ENCODE measurements at places on chromosomes 6 and 20. TPM values are rescaled to one million over a fixed set of nuclear protein-coding genes. Genes with fewer than 3 reads are reported as not detected.

Gene CST9
- total RNA-seq: not detected

Gene ENPP4
- total RNA-seq: 9.1 TPM

Gene RUNX2
- 33.7 TPM for total RNA-seq

Gene CST2
- total RNA-seq: not detected

Gene BCKDHB
- 16.0 TPM for total RNA-seq

Gene HMGN4
- 84.3 TPM for total RNA-seq

Gene RGL2
- total RNA-seq: 73.4 TPM

Gene PDYN
- total RNA-seq: not detected

DNA sequence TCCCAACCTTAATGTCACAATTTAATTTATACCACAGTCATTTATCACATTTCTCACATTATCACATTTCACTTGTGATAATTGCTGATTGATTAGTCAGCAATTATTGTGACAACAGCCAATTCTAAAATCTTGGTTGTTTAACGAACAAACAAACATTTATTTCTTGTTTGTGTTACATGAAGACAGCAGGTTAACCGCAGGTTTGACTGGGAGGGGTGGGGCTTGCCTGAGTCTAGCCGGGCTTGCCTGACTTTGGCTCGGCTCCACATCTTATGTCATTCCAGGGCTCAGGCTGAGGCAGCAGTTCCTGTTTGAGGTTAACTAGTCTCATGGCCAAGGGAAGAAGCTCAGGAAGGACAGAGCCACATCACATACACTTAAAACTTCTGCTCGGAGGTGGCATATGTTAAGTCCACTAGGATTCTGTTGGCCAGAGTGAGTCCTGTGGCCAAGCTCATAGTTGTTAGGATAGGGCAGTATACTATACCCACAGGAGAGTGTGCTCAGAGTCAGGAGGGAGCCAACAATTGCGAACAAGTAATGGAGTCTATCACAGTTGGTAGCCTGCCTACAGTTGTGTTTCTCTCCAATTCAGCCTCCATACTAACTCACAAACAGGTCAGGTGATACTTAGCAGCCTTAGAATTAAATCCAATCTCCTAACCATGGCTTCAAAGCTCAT, 90.0 kb upstream of the IFNGR1 start:
- ATAC-seq: no peak

DNA sequence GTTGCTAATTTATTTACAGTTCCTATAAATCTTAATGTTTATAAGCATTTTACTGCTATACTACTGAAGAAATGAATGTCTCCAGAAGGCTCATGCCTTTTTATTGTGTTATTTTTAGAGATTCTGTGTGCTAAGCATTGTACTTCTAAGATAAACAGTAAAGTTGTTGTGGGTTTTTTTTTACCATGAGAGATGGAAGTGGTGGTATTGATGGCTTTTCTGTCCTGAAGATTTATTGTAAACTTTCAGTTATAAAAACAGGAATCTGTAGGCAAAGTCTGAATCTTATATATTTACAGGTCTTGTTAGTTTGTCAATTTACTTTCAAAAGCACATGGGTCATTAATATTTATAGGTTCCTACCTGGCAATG, 246.9 kb downstream of the TMEM242 start:
- ATAC-seq: no peak

DNA sequence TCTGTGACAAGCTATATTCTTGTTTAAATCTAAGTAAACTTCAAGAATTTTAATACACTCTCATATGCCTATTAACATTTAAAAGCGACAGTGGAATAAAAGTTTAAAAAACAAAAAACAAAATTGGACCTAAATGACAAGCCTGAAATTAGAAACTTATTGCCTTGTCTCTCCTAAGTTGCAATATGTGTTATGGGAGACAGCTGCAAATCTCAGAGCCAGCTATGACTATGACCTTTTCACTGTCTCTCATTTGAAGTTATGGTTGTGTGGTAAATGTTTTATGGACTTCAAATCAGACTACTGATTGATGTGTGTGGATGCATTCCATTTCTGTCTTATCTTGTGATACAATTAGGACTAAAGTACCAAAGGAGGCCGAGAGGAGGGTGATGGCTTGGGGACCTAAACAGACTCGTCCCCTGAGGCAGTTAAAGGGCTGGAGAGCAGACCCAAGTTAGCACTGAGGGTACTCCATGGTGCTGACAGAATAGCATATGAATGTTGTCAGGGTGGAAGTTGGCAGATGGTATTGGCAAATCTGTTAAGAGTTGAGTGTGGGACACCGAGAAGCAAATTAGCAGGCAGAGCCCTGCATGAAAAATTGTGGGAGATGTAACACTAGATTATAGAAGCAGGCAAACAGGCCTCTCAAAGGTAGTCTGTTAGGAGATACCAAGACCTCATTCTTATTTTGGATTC, 930.1 kb upstream of the MAN1A1 start:
- ATAC-seq: no peak

DNA sequence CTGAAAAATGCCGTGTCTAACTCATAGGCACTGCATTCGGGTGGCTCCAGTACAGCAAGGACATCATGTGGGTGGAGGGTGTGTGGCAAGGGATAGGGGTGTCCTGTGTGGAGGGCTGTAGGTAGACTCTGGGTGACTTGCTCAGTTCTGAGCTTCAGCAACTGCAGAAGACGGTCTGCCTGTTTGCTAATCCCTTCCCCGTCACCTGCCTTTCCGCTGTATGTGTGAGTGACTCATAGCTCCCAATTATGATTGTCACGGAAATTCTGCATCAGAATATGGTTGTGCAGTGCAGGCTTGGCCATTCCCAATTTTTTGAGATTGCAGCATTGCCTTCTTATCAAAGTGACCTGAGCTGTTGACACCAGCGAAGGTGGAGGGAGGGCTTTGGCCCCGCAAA, 174.3 kb downstream of the CDH4 start:
- no peak for ATAC-seq

- ATAC-seq: no peak
These were observed 85.4 kb downstream of the SOX4 start for GRCh38 chr6:21678990-21679389.

DNA sequence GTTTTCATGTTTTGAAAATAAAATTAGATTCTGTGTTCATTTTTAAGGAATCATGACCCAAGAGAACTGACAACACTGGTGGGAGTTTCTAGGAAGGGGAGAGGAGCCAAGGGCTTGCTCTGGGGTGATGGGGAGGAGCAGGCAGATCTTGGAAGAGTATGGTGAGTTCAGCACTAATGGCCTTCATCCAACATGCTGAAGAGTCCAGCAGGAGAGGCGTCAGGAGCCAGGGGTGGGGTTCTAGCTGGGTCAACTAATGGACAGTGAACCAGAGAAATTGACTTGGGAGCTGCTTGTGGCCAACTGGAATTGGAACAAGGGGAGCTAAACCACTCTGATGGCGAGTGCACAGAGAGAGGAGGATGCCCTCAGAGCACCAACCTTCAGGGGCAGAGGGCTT, 107.1 kb downstream of the MRPL14 start:
- ATAC-seq: no peak

GRCh38 chr6:33521489-33522091, 58.5 kb downstream of the BAK1 start:
- no peak for ATAC-seq

DNA sequence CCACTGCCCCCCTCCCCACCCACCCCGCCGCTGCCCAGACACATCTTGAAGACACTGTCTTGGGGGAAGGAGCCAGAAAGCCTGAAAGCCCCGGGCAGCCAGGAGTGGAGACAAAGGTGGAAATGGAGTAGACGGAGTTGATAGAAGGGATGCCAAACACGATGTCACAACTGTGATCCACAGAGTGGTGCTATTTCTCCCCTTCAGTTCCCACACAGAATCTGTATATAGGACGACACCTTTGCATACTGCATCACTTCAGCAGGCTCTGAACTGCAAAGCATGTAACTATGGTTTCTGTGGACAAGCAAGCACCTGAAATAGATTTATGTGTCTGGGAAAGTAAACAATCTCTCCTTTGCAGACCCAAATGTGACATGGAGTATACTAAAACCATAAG, 56.4 kb upstream of the F13A1 start:
- no peak for ATAC-seq

- no peak for ATAC-seq
These were observed 106.7 kb upstream of the AHI1 start for GRCh38 chr6:135604035-135604860.

DNA sequence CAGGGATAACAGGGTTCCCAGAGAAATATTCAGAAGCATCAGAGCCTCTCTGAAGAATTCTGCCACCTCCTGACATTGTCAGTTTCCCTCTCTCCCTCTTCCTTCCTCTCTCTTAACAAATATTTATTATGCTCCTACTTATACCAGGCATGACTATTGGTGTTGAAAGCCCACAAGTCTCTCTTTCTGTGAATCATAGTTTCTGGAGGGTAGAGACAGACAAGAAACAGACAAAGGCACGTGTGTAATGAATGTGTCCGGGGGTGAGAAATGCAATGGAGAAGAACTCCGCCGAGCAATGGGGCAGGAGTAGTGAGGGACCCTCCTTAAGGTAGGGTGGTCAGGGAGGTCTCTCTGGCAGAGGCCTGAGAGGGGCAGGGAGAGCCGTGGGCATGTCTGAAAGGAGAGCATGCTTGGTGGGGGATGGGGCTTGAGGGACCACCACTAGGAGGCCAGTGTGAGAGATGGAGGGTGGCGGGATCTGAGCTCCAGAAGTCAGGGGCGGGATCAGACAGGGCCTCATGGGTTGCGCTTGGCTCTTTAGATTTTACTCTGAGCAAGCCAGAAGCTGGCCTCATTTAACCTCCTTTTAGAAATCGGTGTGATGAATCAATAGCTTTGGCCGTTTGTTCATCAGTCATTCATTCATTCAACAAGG, 57.3 kb downstream of the EYA2 start:
- peak; percentile 84 for ATAC-seq

DNA sequence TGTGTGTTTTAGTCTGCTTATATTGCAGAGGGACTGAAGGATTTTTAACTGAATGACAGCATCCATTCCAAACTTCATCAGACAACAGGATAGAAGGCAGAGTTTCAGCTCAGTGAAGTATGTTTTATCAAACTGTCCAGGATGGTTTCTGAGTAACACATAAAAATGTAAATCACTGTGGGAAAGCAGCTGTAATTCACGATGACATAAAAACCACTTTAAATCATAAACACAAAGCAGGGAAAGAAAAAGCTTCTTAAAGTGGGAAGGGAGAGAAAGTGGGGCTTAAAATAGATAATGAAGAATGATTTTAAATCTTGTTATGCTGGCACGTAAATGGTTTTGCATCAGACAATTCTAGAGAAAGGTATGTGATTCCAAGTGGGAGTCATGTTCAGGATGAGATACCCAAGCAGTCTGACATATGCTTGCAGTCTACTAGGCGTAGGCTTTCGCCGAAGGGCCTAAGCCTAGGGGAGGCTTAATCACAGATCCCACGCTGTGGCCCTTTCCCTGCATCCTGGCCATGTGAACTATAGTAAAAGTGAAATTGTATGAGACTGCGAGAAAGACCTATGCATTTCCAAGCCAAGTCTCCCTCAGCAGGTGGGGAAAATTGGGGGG, 610.6 kb downstream of the PRKN start:
- no peak for ATAC-seq

DNA sequence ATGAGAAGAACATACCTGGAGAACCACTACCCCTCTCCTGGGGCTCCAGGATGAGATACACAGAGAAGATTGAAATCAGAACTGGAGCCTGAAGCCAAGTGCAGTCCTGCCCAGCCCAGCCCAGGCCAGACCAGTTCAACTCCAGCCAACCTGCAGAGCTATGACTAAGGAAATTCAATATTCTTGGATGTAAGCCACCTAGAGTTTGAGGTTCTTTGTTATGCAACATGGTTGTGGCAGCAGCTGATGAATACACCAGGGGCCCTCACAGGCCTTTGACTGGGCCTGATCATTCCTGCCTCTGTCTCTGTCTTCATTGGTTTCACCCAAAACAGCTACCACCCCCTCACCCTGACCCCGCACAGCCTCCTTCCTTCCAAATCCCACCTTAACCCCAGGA, 167.8 kb downstream of the LRFN2 start:
- ATAC-seq: no peak

DNA sequence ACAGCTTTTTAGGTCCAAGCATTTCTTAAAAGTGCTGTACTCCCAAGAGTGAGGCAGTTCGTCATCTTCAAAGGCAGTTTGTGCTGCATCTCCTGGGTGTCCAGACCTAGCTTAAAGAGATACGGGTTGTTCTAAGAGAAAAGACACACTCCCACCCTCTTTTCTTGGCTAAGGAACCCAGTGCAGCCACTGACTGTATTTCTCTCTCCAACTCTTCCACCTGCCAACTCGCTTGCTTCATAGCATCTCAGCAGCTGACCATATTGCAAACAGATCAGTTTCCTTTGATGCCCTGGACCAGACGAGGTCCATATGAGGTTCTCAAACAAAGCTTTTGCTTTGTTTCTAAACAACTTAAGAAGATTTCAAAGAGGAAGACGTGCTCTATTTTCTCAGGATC, 101.1 kb downstream of the ISM1 start:
- ATAC-seq: no peak

DNA sequence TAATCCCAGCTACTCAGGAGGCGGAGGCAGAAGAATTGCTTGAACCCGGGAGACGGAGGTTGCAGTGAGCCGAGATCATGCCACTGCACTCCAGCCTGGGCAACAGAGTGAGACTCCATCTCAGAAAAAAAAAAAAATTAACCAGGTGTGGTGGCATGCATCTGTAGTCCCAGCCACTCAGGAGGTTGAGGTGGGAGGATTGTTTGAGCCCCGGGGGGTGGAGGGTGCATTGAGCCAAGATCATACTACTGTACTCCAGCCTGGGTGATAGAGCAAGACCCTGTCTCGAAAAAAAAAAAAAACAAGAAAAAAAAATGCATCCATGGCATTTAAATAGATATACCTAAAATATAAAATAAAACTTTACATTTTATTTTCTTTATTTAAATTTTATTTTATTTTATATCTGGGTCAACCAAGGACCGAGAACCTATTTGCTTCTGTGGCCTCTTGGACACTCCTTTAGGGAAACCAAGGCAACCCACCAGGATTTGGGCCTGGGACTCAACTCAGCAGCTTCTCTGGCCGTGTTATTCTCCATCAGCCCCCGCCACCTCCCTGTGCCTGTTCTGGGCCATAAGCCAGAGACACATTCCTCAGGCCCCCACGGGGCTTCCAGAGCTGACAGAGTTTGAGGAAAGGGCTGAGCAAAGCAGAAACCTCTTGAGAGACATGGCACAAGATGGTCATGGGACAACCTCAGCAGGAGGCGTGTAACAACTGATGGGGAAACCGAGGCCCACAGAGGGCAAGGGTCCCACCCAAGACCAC, 6.2 kb downstream of the SNTA1 start:
- ATAC-seq: no peak

DNA sequence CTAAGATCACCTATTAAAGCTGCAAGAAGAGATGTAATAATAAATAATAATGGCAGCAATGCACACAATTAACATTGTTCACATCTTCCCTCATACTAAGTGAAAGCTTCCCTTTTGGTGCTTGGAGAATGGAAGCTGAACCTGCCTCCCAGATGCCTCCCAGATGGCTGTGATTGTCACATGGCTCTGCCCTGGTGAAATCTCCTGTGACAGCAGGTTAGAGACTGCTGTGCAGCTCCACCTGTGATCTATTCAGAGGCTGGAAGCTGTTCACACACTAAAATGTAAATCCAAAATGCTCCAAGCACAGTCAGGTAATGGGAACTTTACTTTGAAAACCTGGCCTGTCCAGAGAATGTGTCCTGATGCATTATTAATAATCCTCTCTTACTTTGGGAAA, 41.7 kb upstream of the RGS17 start:
- no peak for ATAC-seq

GRCh38 chr6:107493158-107494057, 3.5 kb downstream of the SOBP start:
- ATAC-seq: no peak

- ATAC-seq: no peak
These were observed 66.4 kb downstream of the MDGA1 start for GRCh38 chr6:37631295-37631694.

- ATAC-seq: no peak
These were observed 130.7 kb downstream of the DHX35 start for GRCh38 chr20:39092733-39093410.
